ENCODE measurements at places on chromosomes 7 and 10.

- no peak for DNase-seq
Observed at GRCh38 chr7:94368371-94368791, 26.3 kb upstream of the COL1A2 start.

- no peak for DNase-seq
Observed at GRCh38 chr10:117468665-117469064, 73.9 kb upstream of the EMX2 start.

DNA sequence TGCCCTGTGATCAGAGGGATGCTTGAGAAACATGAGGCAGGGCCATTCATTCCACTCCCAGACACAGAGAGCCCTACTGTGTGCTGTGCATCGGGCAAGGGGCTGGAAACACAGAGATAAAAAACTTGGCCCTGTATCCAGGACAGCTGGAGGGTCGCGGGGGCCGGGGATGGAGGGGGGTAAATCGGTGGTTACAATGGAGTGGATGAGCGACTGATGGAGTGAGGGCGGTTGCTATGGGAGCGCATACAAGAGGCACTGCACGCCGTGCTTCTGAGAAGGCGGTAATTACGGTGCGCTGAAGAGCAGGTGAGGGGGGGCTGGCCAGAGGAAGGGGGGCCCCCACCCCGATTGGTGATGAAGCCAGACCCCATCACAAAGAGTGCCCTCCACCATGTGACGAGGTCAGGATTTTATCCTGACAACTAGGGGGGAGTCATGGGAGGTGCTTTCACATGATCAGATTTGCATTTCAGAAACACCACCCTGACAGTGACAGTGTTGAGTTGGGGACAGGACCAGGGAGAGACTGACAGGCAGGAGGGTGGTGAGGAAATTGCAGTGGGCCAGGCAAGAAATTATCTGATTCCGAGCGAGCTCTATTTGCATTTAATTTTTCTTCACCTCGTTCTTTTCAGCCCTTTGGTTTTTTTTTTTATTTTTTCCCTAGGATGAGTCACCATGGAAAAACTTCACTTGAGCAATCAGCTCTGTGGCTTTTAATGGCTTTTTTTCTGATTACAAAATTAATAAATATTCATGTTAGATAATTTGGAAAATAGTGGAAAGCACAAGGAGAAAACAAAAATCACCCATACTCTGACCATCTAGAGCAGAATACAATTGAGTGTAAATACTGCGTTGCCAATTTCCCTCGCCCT lies 7.8 kb downstream of the CPA5 start:
- no peak for DNase-seq

GRCh38 chr7:79897166-79897565 lies 237.5 kb upstream of the GNAI1 start:
- no peak for DNase-seq

DNA sequence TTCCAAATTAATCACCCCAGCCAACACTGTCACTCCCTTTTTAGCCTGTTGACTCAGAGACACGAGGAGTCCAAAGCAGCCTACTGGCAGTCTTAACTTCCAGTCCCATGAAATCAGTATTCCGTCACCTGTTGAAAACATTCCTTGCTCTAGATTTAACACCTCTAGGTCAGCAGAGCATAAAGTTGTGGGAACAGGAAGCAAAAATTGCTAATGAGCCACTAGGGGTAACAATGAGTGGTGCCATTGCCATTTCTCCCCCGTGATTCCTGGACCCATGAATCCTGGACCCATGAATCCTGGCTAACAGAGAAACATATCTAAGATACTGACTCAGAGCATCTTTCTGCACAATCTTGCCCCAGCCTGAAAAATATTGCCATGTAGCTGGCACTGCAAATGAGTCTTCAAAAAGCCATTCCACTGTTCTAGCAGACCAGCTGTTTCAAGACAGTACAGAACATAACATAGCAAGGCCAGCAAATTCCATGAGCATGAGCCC lies 252.7 kb upstream of the PTER start:
- no peak for DNase-seq

- DNase-seq, result no peak
Observed at GRCh38 chr7:140539461-140539860, 60.2 kb upstream of the MKRN1 start.

DNA sequence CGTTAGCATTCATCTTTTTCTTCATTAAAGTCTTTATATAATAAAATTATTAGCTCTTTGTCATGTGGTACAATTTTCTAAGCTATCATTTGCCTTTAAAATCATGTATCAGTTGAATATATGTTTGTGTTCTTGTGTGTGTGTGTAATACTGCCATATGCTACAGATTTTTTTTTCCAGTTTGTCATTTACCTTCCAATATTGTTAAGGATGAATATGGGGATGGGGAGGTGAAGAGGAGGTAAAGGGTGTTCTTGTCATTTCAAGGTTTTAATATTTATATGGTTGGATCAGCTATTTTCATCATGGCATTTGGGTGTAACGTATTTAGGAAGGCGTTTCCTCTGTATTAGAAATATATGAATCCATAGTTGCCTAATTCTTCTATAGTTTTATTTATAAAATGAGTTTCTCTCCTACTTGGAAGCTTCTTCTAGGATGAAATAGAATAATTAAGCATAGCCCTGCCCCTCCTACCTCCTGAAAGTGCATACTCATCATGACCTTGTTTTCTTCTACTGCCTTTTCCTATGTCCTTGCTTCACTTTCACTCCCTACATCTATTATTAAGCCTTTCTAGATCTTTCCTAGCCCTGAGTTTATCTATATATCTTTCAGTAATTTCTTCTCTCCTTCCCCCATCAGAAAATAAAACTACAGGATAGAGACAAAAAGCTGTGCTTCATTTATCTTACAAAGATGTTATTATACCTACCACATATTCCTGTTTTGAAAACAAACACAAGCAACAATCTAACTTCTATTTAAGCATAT lies 25.1 kb downstream of the RAB18 start:
- no peak for DNase-seq

DNA sequence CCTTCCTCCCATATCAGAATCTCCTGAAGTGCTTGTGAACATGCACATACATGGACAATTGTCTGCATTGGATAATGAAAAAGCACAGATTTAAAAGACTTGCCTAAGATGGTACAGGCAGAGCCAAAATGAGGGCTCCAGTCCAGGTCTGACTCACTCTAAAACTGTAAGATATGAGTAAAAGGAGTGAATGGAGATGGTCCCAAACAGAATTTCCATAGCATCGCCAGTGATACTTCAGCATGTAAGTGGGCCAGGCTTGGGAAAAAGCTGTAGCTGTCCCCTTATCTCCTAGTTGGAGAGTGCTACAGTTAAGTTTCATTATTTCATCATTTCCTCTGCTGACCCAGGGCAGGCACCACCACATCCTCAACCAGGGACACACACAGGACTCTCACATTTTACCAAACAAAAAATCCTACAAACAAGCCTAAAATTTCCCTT lies 26.4 kb upstream of the IL6 start:
- DNase-seq, result no peak

DNA sequence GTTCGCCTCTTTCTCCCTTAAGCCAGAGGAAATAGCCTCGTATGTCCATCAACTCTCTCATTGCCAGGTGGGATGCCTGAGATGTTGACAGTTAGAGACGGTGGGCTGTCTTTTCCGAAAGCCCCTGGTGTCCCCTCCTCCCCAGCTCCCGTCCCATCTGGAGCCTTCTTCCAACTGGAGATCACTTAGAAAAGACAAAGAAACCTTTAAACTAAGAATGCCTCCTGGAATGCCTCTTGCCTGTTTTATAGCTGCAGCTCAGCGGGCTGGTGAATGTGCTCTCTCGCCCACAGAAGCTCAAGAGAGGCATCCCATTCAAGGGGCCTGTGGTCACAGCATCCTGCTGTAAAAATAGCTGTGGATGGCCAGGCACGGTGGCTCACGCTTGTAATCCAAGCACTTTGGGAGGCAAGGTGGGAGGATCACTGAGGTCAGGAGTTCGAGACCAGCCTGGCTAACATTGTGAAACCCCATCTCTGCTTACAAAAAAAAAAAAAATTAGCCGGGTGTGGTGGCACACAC lies 5.2 kb upstream of the MYL10 start:
- DNase-seq, result no peak

GRCh38 chr10:80870282-80870681 lies 332.6 kb downstream of the SH2D4B start:
- DNase-seq, result no peak

DNA sequence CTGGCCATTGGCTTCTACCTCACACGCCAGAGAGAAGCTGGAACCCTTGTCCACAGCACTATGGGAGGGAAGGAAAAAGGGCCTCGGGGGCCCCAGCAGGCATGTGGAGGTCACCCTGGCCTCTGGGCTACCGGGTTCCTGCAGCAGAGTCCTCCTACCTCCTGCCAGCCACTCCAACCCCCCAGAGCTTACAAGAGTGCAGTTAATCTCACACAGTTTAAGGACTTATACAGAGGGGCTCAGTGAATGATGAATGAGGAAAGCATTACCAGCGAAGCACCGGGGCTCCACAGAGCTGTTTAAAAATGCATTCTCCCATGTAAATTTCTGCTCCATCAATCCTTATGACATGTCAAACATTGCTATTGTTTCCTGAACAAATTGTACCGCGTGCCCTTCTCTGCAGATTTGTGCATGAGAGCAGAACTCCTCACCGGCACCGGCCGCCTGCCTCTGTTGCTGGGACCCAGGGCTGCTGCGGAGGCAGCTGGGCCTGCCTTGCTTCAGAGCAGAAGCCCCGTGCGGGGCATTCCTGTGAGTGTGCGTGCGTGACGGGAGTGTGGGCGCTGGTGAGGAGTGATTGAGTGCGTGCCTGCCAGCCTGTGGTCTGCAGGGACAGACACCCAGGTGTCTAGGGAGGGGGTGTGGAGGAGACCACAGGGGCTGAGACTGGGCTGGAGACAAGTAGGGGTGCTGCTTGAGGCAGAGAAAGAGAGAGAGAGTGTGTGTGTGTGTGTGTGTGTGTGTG lies 52.8 kb downstream of the C10orf105 start:
- no peak for DNase-seq

GRCh38 chr7:1503390-1503789 lies 799 bp downstream of the INTS1 start:
- no peak for DNase-seq

- no peak for DNase-seq
Observed at GRCh38 chr10:124315591-124316270, 103.0 kb downstream of the OAT start.

GRCh38 chr7:46812101-46812675 lies 769.7 kb downstream of the TNS3 start:
- DNase-seq, result no peak

GRCh38 chr10:30371954-30372353 lies 22.9 kb upstream of the MTPAP start:
- DNase-seq, result no peak

DNA sequence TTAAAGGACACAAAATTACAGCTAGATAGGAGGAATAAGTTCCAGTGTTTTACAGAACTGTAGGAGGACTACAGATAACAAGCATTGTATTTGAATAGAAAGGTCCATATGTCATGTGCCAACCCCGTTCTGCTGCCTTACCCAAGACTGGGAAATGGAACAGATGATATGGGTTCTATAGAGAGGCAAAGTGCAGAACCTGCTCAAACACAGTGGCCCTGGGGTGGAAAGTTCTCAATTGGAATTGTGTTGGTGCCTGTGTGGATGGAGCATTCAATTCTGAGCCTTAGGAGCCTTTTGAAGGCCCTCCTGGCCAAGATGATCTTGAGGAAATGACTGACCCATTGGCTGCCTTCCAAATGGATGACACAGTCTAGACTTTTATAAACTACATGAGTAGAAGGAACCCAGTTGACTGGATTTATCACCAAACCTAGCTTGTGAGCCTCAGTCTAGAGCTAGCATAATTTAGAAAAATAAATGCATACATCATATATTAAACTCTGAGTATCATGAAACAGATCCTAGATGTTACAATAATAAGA lies 4.1 kb upstream of the PRSS1 start:
- DNase-seq, result no peak

DNA sequence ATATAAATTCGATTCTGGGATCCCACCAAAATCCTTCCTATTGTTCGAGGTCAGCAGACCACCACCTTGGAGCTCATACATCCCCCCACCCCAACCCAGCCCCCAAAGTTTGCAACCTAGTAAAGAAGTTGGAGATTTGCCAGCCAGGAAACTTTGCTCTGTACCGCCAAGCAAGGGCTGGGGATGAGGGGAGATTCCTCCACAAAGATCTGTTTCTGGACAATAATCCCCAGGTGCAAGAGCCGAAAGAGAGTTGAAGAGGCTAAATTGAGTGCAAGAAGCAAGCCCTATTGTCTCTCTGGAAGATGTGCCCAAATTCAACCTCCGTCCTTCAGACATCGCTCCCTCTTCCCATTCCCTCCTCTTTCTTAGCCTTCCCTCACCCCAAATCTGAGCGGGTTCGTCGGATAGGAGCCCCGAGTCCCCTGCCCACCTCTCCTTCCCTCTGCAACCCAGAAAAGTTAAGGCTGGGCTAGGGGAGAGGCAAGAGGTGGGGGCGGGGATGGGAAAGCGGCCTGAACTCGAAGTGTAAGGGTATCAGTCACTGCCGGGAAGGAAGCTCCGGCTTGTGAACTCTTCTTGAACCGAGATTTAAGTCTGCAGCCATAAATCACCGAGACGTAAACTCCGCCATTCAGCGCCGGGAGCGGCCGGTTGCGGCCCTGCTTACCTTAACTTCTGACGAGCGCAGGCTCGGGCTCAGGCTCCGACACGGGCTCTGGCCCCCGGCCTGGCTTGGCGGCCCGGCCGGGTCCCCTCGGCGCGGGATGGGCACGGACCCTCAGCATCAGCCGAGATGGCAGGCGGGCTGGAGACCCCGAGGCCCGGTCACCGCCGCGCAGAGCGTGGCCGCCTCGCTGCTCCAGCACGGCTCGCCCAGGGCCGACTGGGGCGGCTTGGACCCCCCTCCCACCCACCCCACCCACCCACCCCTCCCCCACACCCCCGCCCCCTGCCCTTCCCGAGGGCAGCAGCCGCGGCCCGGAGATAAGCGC lies 10.8 kb upstream of the HOXA2 start:
- DNase-seq, result no peak

DNA sequence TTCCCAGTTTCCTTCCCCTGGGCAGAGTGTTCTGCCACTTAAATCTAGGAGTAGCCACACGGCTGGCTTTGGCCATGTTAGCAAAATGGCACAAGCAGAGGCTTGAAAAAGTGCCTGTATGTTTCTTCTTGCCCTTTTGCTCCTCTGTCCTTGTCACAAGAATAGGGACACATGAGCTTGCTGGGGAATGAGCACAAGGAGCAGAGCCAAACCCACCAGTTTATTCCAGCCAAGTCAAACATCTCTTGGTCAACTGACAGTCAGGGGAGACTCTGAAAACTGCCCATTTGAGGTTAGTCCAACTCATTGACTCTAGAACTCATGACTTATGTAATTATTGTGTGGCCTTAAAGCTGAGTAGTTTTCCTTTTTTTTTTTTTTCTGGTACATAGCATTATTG lies 739.7 kb upstream of the FZD8 start:
- DNase-seq, result no peak

- DNase-seq, result no peak
Observed at GRCh38 chr7:46739518-46740234, 818.6 kb upstream of the IGFBP3 start.

GRCh38 chr10:130045801-130046321 lies 64.8 kb downstream of the C10orf143 start:
- DNase-seq, result no peak

DNA sequence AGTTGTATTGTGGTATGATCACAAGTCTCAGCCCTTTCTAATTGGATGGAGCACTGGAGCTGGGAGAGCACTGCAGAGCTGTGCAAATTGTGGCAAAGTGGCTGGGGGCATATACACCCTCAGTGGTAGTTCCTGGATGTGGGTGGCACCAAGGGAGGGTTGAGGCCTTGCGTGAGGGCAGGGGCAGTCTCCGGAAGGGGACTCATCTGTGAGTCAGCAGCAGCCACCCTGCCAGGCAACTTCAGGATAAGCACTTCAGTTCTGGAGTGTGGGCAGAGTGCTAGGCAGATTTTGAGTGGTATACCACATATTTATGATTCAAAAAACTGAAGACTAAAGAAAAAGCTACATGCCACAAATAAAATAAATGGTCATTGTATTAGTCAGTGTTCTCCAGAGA lies 210.5 kb downstream of the ETV1 start:
- no peak for DNase-seq

All from C1 segment of cervical spinal cord (tissue), 14 donors.